Caudate nucleus (tissue), 63 donors: ENCODE measurements at places on chromosomes 5 and 9.

- DNase-seq, result no peak
These were observed 92.7 kb downstream of the VCAN start for GRCh38 chr5:83564069-83564749.

DNA sequence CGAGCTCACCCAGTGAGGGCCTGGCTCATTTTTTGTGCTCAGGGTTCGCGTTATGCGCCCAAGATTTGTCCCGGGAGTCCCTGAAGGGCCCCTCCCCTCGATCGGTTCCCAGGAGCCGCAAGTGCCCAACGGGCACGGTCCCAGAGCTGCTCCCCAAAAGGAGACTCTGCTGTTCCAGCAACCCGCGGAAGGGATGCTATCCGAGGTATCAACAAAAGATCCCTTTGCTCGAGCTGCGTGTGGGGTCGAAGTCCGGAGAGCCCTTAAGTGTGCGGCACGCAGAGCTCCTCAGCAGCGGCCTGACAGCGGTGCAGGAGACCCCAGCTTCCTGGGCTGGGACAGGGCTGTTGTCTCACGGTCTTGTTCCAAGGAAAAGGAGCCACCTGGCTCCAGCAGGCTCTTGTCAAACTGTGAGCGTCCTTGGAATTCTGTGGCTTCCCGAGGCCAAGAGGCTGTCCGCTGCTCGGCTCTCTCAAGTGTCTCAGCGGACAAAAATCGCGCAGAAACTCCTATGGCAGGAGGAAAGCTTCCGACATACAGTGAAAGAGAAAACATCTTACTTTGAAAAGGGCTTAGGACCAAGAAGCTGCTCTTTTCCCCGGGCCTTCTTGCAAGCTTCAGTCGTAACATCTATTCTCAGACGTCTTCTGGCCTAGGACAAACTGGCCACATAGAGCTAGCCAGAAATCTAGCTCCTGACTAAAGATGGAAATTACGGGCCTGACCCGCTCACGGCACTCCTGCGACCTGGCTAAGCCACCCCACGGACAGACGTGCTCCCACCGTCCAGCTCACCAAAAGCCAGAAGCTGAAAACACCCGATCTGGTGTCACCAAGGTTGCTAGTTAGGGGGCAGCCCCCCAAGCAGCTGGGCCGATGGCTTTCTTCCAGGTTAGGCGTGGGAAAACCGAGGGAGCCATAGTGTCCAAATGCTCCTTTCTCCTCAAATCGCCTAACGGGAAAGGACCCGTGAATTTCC, 2.6 kb upstream of the FOXB2 start:
- no peak for DNase-seq

DNA sequence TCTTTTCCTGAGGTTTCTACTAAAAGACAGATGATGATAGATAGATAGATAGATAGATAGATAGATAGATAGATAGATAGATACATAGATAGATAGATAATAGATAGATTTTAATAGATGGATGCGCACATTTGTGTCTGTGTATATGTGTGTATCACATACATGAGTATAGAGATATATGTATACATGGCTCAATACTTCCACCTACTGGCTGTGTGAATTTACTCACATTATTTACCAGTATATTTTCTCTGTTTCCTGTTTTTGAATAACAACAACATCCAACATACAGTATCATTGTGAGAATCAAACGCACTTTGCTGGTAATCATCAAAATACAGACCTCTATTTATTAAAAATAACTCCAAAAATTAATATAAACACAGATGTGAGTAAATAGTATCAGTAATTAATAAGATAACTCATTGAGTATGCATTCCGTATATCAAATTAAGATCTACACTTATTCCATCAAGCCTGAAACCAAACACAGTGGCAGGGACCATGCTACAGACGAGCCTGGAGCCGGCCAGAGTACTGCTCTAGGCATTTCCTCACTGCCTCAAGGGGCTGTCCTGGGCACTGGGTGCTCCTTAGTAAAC, 338.0 kb downstream of the SEMA5A start:
- DNase-seq, result no peak

- no peak for DNase-seq
These were observed 343.4 kb upstream of the PAPPA start for GRCh38 chr9:115810166-115810565.

- DNase-seq, result no peak
These were observed 35.8 kb downstream of the ZNF782 start for GRCh38 chr9:96818533-96818932.

- no peak for DNase-seq
These were observed 9.1 kb upstream of the AK3 start for GRCh38 chr9:4750023-4750673.
